ENCODE measurements at places on chromosomes 5 and 9.

- no peak for DNase-seq
These were observed 282.8 kb upstream of the C9orf72 start for GRCh38 chr9:27856054-27856453.

DNA sequence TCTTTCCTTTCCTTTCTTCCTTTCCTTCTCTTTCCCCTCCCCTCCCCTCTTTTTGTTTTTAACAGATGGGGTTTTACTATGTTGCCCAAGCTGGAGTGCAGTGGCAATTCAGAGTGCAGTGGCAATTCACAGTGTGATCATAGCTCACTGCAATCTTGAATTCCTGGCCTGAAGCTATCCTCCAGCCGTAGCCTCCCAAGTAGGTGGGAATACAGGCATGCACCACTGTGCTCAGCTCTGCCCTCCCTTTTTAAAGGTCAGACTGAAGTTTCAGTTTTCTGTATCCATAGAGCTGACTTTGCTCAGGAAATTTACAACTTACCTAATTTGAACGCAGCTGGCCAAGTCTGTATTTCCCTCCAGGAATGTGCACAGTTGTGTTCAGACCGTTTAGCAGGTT, 696 bp downstream of the CCL28 start:
- no peak for DNase-seq

DNA sequence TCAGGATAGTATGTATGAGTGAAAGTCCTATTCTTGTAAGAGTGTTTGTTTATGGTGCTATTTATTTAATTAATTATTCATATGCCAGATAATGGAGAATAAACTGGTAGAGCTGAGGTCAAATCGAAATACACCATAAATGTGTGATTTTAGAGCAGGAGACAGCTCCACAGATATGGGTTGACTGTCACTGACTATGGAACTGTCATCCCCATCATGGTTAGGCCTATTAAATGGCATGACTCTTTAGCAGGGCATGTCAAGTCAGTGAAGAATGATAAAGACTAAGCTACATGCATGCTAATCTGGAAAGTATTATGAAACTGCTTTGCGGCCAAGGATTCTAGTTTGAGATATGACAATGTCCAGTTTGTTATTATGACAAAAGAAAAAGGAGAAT, 658.6 kb downstream of the ISL1 start:
- DNase-seq, result no peak

DNA sequence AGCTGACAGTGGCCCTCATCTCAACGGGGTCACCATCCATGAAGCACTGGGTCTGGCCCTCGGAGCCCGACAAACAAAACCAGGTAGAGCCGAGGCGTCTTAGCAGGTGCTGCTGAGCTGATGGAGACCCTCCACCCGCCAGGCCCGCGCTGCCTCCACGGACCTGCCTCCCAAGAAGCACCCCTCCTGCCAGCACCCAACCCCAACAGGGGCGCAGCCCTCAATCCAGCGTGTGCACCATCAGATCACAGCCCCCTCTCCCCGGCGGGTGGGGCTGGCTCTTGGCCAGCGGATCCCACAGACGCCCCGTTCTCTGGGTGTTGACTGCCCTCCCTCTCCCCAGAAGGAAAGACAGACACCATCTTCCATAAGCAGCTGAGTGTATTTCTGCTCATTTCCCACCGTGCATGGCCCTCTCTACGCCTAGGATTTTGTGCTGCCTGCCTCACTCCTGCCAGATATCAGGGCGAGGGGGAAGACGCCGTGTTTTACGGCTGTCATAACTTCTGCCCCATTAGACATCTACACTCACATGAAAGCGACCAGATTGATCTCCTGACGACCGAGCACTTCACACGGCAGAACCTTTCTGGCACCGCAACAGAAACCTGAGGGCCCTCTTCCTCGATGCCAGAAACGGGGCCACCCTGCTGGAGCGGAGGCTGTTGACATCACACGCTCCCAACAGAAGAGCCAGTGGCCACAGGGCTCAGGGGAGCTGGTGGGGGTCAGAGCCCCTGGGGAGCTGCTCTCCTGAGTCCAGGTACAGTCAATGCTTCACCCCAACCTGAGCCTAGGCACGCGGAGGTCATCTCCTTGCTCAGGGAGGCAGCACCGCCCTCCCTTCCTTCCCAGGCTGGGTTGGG, 12.4 kb downstream of the NACC2 start:
- DNase-seq, result no peak

- no peak for DNase-seq
These were observed 165.8 kb downstream of the NR3C1 start for GRCh38 chr5:143237664-143238063.

- DNase-seq, result no peak
These were observed 1.1 kb upstream of the OBP2B start for GRCh38 chr9:133210202-133210532.

- no peak for DNase-seq
These were observed 296.3 kb upstream of the NMUR2 start for GRCh38 chr5:152701305-152701949.

GRCh38 chr5:154783774-154784460, 28.7 kb downstream of the LARP1 start:
- DNase-seq, result no peak

Measured in activated CD4-positive, alpha-beta memory T cell treated with anti-CD3 and anti-CD28 coated beads for 36 hours (primary cell).